Stimulated activated CD4-positive, alpha-beta T cell treated with anti-CD3 and anti-CD28 coated beads, Interleukin-15, amount 100 ng/mL, for 48 hours (primary cell): ENCODE measurements at places on chromosomes 12 and 14.

DNA sequence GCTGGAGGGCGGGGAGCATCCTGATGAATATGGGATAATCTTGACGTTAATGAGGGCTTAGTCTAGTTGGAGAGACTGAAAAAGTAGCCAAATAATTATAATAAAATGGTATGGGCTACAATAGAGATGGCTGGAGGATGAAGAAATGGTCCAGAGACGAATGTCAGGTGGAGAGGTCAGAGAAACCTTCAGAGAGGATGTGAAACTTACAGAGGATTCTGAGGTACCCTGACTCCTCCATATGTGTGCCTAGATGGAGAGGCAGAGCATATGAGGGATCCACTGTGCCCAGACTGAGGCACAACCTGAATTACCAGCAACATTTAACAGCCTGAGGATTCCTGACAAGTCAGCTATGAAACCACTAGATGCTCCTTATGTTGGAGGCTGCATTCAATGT lies 417.0 kb downstream of the ATP23 start:
- DNase-seq: no peak

DNA sequence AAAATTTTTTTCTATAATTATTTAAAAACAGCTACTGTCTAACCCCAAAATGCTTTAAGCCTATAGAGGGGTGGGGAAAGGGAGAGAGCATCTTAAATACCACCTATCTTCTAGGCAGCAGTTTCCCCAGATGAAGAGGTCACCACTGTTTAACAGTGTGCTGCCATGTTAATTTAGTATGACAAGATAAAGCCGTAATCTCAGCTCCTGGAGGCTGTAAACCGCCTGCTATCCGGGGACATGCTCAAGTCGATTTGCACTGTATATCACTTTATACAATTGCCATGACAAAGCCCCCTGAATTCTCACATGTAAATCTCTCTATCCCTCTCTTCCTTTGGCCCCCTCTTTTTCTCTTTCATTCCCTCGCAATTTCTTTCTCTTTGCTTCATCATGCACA lies 68.5 kb downstream of the SOX5 start:
- DNase-seq: no peak

GRCh38 chr12:26833743-26834490 lies 923 bp upstream of the ITPR2 start:
- DNase-seq: no peak

DNA sequence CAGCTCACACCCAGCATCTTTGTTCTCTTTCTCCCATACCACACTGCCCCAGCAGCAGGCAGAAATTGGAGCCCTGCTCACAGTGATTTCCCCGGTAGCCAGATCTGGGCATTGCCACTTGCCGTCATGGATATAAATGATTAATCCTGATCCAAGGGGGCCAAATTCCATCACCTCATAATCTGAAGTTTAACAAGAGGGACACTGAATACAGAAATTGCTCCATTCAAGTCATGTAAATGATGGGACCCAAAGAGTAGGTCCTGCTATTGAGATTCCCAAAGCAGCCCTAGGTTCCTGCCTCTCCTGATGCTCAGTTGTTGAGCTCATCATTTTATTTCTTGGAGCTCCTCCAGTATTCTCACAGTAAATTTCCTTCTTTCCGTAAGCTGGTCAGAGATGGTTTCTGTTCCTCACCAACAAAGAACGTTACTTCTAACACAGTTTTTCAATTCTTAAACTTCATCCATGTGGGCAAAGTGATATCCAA lies 11.7 kb downstream of the ITPR2 start:
- no peak for DNase-seq

DNA sequence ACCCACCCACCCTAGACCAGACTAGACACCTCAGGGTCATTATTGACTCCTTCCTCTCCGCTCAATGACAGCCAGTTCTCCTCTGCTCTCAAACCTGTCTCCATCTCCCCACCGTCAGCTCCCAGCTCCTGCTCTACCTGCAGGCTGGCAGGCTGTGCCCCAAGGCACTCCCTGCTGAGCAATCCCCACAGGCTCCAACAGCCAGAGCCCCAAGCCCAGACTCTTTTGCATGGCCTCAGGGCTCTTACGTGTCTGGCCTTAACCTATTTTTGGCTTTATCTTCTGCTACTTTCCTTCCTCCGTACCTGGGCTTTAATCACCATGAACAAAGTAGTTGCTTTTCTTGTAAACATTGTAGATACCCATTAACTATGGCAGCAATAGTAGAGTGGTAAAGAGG lies 162.9 kb upstream of the PRMT8 start:
- no peak for DNase-seq

GRCh38 chr12:82357340-82357739 lies 847 bp downstream of the CCDC59 start:
- no peak for DNase-seq

GRCh38 chr12:129063600-129063999 lies 210.3 kb downstream of the GLT1D1 start:
- DNase-seq: no peak

GRCh38 chr12:56007564-56008559 lies 10.8 kb downstream of the SUOX start:
- peak; percentile 61 for DNase-seq

- DNase-seq: no peak
Measured at GRCh38 chr12:20778969-20779368, 31.5 kb upstream of the SLCO1B3 start.

DNA sequence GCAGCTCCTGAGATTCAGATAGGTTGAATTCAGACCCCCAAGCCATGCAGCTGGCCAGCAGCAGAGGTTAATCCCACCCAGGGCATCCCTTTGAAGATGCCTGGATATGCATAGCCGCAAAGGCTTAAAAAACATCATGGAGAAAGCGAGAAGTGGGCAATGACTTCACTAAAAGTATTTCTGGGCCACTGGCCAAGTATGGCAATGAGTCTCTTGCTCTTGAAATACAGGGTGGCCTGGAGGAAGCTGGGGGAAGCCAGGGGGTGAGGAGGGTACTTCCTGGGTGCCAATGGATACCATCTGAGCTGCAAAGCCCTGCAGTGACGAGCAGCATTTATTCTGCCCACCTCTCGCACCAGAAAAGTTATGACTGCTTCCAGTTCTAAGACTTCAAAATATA lies 539.3 kb upstream of the TBX3 start:
- no peak for DNase-seq

GRCh38 chr12:108260039-108260438 lies 79.1 kb downstream of the CMKLR1 start:
- DNase-seq: no peak

GRCh38 chr12:47799357-47799955 lies 20.2 kb downstream of the HDAC7 start:
- DNase-seq: no peak

GRCh38 chr12:25914551-25914950 lies 43.9 kb upstream of the RASSF8 start:
- no peak for DNase-seq

GRCh38 chr14:55062517-55063351 lies 11.3 kb downstream of the MAPK1IP1L start:
- no peak for DNase-seq
